ENCODE measurements at places on chromosomes 13 and 19.

GRCh38 chr19:38369584-38369983 is 4.8 kb upstream of the PSMD8 start:
- no peak for DNase-seq

GRCh38 chr19:13085666-13086065 is 17.0 kb downstream of the LYL1 start:
- peak; percentile 40 for DNase-seq

- no peak for DNase-seq
Measured at GRCh38 chr13:66774046-66774445, 456.1 kb downstream of the PCDH9 start.

- DNase-seq: no peak
Measured at GRCh38 chr13:112456138-112457056, 80.2 kb downstream of the SPACA7 start.

DNA sequence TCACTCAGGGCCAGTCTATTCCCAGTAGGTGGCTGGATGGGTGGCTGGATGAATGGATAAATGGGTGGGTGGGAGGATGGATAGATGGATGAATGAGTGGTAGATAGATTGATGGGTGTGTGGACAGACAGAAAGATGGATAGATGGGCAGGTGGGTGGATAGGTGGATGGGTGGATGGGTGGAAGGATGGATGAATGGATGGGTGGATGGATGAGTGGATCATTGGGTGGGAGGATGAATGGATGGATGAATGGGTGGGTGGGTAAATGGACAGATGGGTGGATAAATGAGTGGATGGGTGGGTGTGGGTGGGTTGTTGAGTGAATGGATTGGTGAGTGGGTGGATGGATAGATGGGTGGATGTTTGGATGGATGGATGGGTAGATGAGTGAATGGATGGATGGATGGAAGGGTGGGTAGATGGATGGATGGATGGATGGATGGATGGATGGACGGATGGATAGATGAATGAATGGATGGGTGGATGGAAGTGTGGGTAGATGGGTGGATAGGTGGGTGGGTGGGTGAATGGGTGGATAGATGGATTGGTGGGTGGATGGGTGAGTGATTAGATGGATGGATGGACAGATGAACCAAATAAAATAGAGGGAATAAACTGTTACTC is 27.1 kb upstream of the CCNE1 start:
- no peak for DNase-seq

DNA sequence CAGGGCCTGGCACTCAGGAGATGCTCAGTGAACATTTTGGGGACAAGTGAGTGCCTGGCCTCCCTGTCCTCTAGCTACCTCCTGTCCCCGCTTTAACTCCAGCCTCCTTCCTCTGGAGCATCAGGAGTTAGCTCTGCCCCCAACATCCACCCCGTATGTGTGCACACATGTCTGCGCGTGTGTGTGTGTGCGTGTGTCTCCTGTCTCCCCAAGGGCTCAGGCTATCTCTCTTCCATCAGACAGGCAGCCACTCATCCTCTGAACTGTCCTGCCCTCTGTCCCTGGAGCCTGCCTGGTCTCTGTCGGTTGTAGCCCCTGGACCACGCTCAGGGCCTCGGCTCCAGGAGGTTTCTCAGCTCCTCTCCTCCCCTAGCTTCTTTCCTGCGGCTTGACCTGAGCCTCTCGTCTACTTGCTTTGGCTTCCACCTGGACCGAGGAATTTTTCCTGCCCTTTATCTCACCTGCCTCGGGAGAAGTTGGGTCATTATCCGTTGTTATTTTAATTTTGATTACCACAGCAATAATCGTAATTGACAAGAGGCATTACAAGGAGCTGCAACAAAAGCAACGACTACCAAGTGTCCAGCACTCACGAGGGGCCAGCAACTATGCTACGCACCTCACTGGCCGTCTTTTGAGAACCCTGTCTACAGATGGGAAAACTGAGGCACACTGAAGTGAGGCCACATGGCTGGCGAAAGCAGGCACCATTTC is 32.0 kb upstream of the ASF1B start:
- no peak for DNase-seq

DNA sequence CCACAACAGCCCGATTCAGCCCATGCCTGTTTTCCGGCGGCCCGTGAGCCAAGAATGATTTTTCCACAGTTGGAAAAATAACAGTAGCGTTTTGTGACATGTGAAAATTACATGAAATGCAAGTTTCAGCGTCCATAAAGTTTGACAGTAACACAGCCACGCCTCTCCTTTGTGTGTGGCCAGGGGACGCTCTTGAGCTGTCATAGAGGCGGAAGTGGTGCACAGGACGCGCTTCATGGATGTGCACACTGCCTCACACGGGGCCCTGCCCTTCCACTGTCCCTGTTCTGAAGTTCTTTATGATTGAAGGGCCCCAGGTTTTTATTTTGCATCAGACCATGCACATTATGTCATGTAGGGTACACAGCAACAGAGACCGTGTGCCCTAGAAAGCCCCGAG is 12.4 kb upstream of the ELAVL1 start:
- DNase-seq: peak; percentile 48

GRCh38 chr19:33344573-33344925 is 29.0 kb upstream of the CEBPG start:
- DNase-seq: no peak

- DNase-seq: no peak
Measured at GRCh38 chr19:30887042-30887441, 462.2 kb downstream of the TSHZ3 start.

DNA sequence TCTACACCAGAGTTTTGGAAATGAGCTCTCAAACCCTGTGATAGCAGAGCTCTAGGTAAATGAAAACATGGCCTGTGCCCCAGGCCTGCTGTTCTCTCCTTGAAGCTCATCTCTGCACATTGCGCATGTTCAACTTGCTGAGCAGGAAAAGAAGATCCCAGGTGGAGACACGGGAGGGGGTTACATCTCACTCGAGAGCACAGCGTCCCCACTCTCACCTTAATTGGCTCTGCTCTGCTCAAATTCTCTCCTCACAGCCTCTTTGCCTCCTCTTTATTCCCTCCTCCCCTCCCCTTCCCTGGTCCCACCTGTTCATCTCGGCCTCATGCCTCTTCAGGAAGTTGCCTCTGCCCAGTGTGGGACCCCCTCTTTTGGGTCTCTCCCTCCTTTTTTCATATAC is 44.7 kb downstream of the RGCC start:
- DNase-seq: no peak

- no peak for DNase-seq
Measured at GRCh38 chr19:31166206-31166605, 183.0 kb downstream of the TSHZ3 start.

- no peak for DNase-seq
Measured at GRCh38 chr13:27613628-27614027, 6.7 kb downstream of the LNX2 start.

DNA sequence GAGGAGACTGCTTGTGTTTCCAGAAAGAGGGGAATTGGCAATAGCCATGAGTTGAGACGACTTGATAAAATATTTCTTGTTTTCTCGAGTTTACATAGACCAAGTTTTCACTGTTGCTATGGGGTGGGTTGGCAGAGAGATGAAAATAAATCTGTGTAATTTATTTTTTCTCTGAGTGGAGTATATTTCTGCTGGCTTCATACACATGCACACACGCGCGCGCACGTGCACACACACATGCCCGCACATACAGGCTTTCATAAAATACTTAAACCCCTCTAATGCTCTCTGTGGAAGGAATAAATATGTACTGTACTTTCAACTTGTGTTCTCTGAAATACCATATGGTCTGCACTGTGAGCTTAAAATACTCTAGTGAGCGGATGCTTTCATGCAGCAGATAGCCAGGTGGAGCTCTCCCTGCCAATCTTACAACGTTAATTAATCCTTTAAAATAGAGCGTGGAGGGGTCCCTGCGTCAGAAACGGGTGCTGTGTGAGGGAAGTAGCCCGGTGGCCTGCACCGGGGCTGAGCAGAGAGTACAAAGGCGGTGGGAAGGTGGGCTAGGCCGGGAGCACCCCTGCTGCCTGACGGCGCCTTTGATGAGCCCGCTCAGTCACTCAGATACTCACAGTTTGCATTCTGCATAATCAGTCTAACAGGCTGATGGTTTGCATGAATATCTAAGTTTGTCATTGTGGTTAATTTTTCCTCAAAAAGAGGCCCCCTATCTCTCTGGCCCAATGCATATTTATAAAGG is 44.1 kb downstream of the CCNE1 start:
- no peak for DNase-seq

DNA sequence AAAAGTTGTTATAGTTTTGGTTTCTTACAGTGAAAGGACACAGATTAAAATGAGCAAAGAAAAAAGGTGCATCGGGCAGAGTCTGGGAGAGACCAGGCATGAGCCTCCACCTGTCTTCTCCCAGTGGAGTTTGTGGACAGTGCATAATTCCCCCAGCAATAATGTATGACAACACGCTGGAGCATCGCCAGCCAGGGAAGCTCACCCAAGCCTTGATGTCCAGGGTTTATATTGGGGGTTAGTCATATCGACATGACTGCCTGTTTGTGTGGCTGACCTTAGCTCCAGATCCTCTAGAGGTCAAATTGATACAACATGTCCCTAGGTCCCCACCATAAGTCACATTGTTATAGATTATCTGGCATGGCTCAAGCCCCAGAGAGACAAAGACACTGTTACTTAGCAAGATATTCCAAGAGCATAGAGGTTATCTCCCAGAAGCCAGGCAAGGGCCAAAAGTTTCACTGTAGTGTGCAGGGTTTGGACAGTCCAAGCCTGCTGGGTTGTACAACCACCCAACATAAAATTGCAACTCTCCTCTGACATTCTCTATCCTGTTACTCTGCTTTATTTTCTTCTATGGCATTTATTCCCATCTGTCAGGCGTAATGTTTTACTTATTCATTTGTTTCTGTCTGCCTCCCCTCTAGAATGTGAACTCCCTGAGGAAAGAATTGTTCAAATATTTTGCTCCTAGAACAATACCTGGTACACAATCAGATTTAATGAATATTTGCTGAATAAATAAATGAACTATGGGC is 5.6 kb upstream of the KLK13 start:
- peak; percentile 51 for DNase-seq

- DNase-seq: no peak
Measured at GRCh38 chr13:63425131-63425530, 2009.5 kb upstream of the PCDH20 start.

GRCh38 chr19:42132030-42132628 is at the start of gene POU2F2:
Gene POU2F2 (minus strand): TSS chr19:42132446. CDS start chr19:42132411, 35 bp downstream.
- no peak for DNase-seq

- DNase-seq: peak; percentile 20
Measured at GRCh38 chr19:13842291-13843103, 34.4 kb upstream of the NANOS3 start.

DNA sequence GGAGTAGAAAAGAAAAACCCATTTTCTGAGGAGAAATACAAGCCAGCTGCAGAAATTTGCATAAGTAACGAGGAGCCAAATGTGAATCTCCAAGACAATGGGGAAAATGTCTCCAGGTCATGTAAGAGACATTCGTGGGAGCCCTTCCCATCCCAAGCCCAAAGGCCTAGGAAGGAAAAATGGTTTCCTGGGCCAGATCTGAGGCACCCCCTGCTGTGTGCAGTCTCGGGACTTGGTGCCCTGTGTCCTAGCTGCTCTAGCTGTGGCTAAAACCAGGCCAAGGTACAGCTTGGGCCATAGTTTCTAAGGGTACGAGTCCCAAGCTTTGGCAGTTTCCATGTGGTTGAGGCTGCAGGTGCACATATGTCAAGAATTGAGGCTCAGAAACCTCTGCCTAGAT is 444.9 kb downstream of the PCDH20 start:
- no peak for DNase-seq

GRCh38 chr19:14116918-14117578 is 514 bp downstream of the PRKACA start:
- DNase-seq: no peak

DNA sequence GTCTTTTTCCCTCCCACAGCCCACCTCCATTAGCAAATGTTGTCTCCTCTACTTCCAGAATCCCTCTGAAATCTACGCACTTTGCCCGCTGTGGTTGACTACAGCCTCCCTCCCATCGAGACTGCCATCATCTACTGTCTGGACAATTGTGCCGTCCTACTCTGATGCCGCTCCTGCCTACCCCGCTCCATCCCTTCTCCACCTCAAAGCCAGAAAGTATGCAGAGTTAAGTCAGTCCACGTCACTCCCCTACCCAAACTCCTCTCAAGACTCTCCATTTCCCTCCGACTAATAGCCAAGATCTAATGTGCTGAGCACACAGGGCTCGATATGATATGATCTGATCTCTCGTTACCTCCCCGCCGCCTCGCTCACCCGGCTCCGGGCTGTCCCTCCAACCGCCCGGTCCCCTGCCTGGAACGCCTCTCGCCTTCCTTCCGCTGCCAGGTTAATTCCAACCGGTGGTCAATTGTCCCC is 556 bp downstream of the CACTIN start:
- DNase-seq: no peak

DNA sequence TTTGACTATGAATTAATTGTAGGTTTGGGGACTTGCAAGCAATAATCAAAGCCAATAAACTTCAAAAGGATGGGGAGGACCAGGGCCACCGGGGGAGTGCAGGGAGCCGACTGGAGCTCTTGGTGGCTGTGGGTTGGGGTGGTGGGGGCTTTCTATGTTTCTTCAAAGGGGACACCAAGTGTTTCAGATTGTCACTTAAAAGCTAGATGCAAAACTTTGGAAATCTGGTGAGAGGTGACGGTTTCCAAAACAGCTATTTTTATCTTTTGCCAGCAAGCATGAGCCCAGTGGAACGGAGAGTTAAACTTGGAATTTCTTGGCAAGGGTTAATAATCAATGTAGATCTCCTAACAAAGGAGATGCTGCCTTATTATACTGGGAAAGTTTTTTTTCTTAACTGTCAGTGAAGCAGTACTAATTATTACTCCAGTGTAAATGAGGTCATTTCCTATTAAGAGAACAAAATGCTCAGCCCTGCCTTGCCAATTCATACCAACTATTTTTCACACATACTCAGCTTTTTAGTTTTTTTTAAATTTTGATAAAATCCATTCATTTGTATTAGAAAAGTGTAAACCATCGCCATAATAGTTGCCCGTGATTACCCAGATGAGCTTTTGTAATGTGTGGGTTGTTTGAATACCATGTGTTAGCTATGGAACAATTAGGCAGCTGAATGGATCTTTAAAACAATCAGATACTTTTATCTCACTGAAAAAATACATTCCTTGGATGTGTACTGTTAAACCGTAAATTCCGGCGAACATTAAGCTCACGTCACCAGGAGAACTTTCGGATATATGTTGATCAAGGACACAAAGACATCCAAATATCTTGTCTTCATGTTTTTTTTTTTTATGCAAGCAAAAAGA is 95.9 kb upstream of the ZNF536 start:
- no peak for DNase-seq

- DNase-seq: no peak
Measured at GRCh38 chr13:70995338-70995737, 871.7 kb downstream of the DACH1 start.

- no peak for DNase-seq
Measured at GRCh38 chr13:106517109-106517847, 18.2 kb downstream of the EFNB2 start.

DNA sequence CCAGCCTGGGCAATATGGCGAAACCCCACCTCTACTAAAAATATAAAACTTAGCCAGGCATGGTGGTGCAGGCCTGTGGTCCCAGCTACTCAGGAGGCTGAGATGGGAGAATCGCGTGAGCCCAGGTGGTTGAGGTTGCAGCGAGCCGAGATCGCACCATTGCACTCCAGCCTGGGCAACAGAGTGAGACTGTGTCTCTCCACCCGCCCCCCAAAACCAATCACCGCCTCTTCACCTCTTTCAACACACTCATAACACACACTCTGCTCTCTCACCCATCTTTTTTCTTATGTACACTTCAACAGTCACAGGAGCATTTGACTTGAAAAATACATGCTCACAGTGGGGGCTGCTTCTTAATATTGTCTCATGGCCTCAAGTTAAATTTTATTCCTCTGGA is 76.8 kb downstream of the ESD start:
- no peak for DNase-seq
